Small intestine (tissue), 16 donors: ENCODE measurements at places on chromosomes 1 and 21. TPM values are rescaled to one million over a fixed set of nuclear protein-coding genes. Genes with fewer than 3 reads are reported as not detected.

Gene UBR4
- 179 TPM for polyA plus RNA-seq

Gene UAP1
- 57.5 TPM for polyA plus RNA-seq

DNA sequence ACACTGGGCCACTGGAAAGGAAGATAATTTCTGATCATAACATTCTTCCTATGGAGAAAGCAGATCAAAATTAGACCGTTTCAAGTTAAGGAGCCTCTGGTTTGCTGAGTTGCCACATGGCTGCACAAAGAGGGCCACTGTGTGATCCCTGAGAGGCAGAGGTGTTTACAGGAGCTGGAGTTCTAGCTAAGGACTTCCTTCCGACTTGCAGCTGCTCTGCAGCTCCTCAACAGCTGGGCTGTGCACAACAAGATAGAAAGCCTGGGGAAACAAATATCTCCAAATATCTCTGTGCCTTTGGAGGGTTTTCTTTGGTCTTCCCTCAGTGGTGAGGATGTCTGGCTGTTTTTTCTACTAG, 26.8 kb downstream of the GADD45A start:
- peak; percentile 31 for DNase-seq
- peaks cover 26% of the 10 kb centered on the region for H3K36me3 ChIP-seq
- no peak overlapping the region for H3K4me3 ChIP-seq
- H3K27me3 ChIP-seq, result no peaks in the 10 kb centered on the region

DNA sequence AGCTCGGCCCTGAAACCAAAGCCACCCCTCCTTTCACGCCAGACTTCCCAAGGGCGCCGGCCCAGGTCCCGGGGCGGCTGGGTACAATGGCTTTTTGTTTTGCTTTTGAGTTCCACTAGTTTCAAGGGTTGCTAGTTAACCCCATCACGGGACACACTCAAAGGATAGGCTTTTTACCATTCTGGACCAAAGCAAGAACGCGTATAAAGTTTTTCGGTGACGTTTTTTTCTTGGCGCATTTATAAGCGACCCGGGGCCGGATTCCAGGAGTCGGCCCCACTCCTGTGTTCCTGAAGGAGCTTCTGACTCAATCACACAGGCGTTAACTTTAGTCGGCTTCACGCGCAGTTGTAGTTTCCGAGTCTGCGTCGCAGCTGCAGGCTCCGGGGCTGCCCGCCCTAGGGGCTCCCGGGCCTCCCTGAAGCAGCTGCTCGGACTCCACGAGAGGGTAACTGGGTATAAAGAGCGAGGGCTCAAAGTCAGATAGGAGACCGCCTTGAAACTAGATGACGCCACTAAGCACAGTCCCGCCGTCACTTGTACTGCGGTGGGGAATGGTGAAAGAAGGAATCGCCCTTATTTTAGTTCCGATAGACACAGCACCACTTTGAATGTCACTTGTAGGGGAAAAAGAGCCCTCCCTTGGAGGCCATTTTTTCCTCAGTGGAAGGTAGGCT, 707 bp upstream of the KLHL21 start:
- DNase-seq, result peak; percentile 90
- H3K4me3 ChIP-seq, result peak overlapping the region; percentile 41

GRCh38 chr1:26359981-26360806, 6.3 kb upstream of the CRYBG2 start:
- H3K36me3 ChIP-seq, result no peaks in the 10 kb centered on the region
- peaks cover 7% of the 10 kb centered on the region for H3K4me1 ChIP-seq
- no peaks in the 10 kb centered on the region for H3K27me3 ChIP-seq

- no peaks in the 10 kb centered on the region for H3K36me3 ChIP-seq
- H3K4me3 ChIP-seq, result no peak overlapping the region
- H3K4me1 ChIP-seq, result no peaks in the 10 kb centered on the region
- peaks cover 3% of the 10 kb centered on the region for H3K27me3 ChIP-seq
Observed at GRCh38 chr1:208668991-208669390, 424.8 kb upstream of the PLXNA2 start.

DNA sequence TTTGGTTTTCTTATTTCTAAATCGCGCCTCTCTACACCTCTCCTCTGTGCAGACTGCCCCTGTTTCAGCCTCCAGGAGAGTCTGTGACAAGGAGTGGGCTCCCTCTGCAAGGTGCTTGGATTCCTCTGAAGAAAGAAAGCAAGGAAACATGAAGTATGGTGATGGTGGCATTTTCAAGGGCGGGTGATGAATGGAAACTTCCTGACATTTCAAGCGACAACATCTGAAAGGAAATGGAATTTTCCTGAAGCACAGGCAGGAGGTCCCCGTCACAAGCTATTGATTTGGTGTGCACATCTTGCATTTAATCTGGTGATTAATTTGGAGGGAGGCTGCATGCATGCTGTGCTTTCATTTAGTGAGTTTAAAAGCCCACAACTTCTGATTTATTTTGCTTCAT, 164.6 kb upstream of the FGGY start:
- DNase-seq, result no peak
- no peak overlapping the region for H3K27ac ChIP-seq

DNA sequence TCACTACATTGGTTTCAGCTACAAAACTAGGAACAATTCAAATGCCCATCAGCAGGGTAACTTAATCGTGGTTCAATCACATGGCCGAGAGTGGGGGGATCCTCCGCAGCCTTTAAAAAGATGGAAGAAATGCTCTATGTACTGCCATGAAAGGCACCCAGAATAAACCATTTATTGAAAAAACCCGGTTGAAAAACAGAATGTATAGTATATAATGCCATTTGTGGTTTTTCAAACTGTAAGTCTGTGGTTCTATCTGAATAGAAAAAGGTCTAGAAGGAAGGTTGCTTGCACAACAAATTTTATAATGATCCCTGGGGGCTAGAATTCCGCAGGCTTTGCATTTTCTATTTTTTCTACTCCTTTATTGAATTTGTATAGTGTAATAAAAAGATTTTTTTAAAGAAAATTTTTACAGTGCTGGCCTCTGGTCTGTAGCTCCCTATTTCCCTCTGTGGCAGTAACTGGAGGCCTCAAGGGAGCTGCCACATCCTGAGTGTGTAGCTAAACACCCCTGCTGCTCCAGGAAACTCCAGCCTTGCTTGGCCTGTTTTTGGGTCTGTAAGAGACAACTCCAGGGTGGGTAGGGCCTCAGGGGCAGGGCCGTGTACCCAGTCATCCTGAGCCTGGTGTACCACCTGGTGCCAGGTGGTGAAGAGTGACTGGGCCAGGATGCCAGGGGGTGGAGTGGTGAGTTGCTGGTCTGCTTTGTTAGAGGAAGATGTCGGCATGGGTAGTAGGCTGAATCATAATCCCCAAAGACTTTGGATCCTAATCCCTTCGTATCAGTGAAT, 51.5 kb upstream of the EPS8L3 start:
- H3K27ac ChIP-seq, result no peak overlapping the region
- H3K4me1 ChIP-seq, result no peaks in the 10 kb centered on the region
- H3K4me3 ChIP-seq, result no peak overlapping the region

Gene SIPA1L2
- 10.4 TPM for polyA plus RNA-seq

Gene TNFRSF25
- polyA plus RNA-seq, result 23.3 TPM

DNA sequence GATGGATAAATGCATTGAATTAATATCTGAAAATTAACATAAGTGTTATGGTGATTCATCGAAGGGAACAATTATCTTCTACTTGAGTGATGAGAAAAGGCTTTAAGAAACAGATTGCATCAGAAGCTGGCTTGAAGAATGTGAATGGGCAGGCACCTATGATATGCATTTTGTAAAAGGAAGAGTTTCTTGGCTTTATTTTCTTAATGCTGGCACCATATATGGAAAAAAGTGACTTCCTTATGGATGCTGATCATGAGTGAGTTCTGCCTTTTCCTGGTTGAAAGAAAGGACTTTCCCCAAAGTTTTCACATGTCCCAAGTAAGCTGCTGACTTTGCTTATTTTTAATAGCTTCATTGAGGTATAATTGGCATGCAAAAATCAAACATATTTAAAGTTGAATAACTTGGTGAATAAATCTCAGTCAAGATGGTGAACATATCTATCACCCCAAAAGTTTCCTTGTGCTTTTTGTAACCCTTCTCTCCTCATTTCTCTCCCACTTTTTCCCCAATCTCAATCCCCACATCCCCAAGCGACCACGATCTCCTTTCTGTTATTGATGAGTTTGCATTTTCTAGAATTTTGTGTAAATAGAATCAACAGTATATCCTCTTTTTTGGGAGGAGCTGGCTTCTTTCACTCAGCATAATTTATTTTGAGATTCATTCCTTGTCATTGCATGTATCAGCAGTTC, 74.2 kb downstream of the SPATA46 start:
- H3K27me3 ChIP-seq, result peaks cover 6% of the 10 kb centered on the region
- no peak overlapping the region for H3K27ac ChIP-seq
- no peak overlapping the region for H3K4me3 ChIP-seq

Gene CNIH3
- polyA plus RNA-seq, result not detected

- no peak overlapping the region for H3K27ac ChIP-seq
- H3K36me3 ChIP-seq, result peaks cover 13% of the 10 kb centered on the region
- no peak overlapping the region for H3K4me3 ChIP-seq
Observed at GRCh38 chr21:33899199-33899598, 16.4 kb downstream of the ATP5PO start.

DNA sequence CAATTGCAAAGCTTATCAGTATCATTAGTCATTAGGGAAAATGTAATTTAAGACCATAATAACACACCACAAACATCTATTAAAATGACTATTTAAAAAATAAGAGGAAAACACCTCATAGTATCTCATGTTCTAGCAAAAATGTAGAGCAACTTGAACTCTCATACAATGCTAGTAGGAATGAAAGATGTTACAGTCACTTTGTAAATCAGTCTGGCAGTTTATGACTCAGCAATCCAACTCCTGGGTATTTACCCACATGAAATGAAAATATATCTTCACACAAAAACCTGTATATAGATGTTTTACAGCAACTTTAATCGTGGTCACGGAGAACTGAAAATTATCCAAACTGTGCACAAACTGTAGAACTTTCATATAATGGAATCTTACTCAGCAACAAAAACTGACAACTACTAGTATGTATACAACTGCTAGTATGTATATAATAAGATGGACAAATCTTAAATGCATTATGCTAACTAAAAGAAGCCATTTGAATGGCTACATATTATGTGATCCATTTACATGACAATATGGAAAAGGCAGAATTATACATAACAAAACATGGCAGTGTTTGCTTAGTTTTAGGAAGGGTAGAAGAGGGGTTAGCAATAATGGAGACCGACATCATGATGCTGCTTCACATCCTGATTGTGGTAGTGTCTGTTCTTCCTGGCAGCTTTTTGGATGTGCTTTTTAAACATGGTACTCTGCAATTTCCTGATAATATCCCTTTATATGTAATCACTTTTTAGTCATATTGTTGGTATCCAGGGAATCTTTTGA, 267.0 kb downstream of the KCTD3 start:
- H3K27ac ChIP-seq, result no peak overlapping the region
- no peaks in the 10 kb centered on the region for H3K36me3 ChIP-seq
- DNase-seq, result no peak
- H3K4me3 ChIP-seq, result no peak overlapping the region

DNA sequence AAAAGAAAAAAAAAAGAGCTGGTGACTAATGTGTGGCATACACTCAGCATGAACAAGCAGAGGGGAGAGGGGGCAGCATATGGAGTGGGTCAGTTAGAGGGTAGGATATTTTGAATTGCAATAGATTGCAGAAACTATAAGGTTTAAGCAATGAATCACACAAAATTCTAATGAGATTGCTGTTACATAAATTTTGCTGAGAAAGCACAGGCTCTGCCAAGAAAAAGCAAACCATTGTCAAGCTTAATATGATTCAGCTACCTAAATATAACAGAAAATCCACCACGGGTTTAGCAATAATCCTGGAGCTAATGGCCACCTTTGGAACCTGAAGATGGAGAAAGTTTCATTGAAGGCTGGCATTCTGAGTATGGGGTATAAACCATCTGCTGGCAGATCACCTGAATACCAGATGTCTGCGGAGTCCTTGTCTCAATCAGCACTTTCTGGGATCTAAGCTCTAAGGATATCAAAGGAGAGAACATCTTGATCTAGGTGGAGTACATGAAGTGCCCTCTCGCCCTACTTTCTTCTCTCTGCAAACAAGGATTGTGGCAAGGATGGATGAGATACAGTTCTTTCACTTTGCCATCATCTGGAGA, 30.3 kb upstream of the ANGPTL7 start:
- H3K27ac ChIP-seq, result no peak overlapping the region
- H3K4me3 ChIP-seq, result no peak overlapping the region
- H3K27me3 ChIP-seq, result no peaks in the 10 kb centered on the region
- DNase-seq, result no peak

Gene CLCA1
- 2,822 TPM for polyA plus RNA-seq

- DNase-seq, result no peak
- no peak overlapping the region for H3K27ac ChIP-seq
- no peaks in the 10 kb centered on the region for H3K27me3 ChIP-seq
- H3K4me1 ChIP-seq, result no peaks in the 10 kb centered on the region
- H3K36me3 ChIP-seq, result no peaks in the 10 kb centered on the region
Observed at GRCh38 chr1:121440993-121441392, 256.2 kb downstream of the SRGAP2C start.

DNA sequence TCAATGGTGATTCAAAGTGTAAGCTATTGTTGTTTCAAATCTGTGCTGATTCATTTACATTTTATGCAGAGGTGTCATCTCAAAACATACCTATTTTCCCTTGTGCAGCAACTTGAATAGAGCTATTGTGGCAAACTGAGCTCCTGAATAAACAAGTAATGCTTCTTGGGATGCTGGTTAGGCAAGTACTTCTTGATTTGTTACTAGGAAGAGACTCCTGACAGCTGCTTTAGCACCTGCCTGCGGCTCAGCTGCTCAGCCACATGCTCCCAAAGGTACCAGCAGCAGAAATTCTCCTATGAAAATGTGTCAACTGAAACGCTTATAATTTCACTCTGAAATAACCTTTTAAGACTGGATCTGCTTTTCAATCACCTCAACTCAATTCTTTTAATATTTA, 352.3 kb downstream of the RYR2 start:
- no peak overlapping the region for H3K4me3 ChIP-seq
- no peak overlapping the region for H3K27ac ChIP-seq
- H3K4me1 ChIP-seq, result no peaks in the 10 kb centered on the region
- H3K27me3 ChIP-seq, result no peaks in the 10 kb centered on the region
- no peaks in the 10 kb centered on the region for H3K36me3 ChIP-seq
- no peak for DNase-seq

- DNase-seq, result no peak
- no peaks in the 10 kb centered on the region for H3K36me3 ChIP-seq
- no peak overlapping the region for H3K4me3 ChIP-seq
- no peaks in the 10 kb centered on the region for H3K4me1 ChIP-seq
Observed at GRCh38 chr1:70993798-70994197, 53.8 kb downstream of the PTGER3 start.

DNA sequence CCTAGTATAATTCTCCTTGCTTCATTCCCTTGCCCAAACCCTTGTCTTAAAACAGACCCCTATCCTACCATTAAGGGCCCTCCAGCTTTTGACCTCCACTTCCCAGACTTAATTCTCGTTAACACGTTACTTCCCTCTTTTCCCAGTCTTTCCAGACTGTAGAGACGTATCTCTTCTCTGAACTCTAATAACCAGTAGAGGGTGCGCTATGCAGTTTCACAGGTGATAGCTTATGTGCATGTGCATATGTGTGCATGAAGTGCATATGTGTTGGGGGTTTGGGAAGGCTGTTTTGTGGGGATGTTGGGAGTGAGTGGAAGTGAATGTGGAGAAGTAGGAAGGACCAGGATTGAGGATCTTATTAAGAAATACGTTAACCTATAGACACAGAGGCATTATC, 78.1 kb upstream of the CCDC190 start:
- H3K27ac ChIP-seq, result no peak overlapping the region
- no peaks in the 10 kb centered on the region for H3K36me3 ChIP-seq
- no peak for DNase-seq
- H3K27me3 ChIP-seq, result no peaks in the 10 kb centered on the region
